ENCODE measurements at places on chromosomes 3 and 15. TPM values are rescaled to one million over a fixed set of nuclear protein-coding genes. Genes with fewer than 3 reads are reported as not detected.
A peak's percentile ranks its signal among the peaks of the same experiment; 100 is the strongest.

DNA sequence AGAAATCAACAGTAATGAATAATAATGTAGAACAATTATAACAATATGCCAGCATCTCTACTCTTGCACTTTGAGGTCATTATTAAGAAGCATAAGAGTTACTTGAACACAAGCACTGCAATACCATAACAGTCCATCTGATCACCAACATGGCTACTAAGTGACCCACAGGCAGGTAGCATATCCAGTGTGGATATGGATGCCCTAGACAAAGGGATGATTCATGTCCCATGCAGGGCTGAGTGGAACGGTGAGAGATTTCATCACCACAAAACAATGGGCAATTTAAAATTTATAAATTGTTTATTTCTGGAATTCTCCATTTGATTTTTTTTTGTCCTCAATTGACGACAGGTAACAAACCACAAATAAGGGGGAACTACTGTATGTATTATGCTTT lies 107.7 kb upstream of the TSC22D2 start:
- DNase-seq: no peak

GRCh38 chr3:184234224-184234623 lies 4.8 kb downstream of the VWA5B2 start:
- DNase-seq: no peak

DNA sequence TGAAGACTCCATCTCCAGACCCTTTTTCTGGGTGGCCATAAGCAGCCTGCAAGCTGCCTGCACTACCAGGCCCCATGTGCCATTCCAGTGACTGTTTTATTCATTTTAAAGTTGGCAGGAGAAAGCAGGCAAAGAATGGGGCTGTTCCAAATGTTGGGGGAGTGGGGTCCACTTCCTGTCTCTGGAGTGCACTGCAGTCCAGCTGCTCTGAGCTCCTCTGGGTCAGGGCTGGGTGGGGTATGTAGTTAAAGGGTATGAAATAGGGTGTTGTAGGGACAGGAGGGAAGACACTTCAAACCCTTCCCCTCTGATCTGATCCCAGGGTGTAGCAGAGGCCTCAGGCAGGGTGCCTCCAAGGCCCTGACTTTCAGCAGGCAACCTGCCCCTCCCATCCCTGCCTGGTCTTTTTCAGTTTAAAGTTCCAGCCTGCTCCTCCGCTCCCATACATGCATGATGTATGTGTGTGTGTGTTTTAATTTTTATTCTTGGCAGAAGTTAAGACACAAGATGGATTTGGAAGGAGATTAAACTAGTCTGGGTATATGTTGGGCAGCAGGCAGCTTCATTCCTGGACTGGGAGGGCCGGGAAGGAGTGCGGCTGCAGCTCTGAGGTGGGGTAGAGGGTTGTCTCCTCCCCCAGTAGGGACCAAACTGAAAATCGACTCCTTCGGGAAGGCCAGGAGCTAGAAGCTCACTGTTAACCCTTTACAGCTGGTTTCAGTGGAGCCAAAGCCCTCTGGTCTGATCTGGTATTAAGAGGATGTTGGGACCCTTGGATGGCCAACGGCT lies 17.3 kb downstream of the BOC start:
- no peak for DNase-seq

- no peak for DNase-seq
These were observed 53.0 kb upstream of the SNRPA1 start for GRCh38 chr15:101348015-101348414.

- peak; percentile 89 for DNase-seq
These were observed 2.3 kb downstream of the CHRNA3 start for GRCh38 chr15:78618490-78618934.

GRCh38 chr3:149366031-149366430 lies 11.4 kb downstream of the TM4SF1 start:
- no peak for DNase-seq

XXYLT1 gene
- total RNA-seq: 13.3 TPM

All from activated CD8-positive, alpha-beta T cell treated with anti-CD3 and anti-CD28 coated beads, Interleukin-2, amount 10 ng/mL, durations not matched to agents 7 days and 5 days (primary cell).